ENCODE measurements at places on chromosomes 2 and 18.

- DNase-seq, result peak; percentile 89
Observed at GRCh38 chr2:190468814-190469569, 60.8 kb downstream of the MFSD6 start.

DNA sequence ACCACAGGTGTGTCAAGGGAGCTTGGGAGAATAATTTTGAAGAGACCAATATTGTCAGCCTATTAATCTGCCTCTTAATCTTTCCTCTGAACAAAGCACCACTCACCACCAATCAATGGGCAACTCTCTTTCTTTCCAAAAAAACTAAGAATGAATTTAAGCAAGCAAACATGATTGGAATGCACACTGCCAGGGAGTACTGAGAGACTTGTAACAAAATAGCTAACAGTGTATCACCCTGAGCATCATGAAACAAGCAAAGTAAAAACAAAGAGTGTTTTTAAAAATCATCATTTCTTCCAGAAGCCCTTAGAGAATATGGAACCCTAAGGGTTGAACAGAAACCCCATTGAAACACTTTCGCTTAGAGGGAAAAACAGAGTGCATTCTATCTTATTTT is 299.7 kb downstream of the DSEL start:
- no peak for DNase-seq

- DNase-seq, result no peak
Observed at GRCh38 chr2:50591021-50591420, 440.9 kb downstream of the NRXN1 start.

GRCh38 chr2:161956738-161957137 is 117.3 kb downstream of the DPP4 start:
- DNase-seq, result no peak

GRCh38 chr18:47781561-47781960 is 148.9 kb downstream of the SMAD2 start:
- DNase-seq, result no peak

- no peak for DNase-seq
Observed at GRCh38 chr2:105934467-105934866, 189.8 kb downstream of the NCK2 start.

DNA sequence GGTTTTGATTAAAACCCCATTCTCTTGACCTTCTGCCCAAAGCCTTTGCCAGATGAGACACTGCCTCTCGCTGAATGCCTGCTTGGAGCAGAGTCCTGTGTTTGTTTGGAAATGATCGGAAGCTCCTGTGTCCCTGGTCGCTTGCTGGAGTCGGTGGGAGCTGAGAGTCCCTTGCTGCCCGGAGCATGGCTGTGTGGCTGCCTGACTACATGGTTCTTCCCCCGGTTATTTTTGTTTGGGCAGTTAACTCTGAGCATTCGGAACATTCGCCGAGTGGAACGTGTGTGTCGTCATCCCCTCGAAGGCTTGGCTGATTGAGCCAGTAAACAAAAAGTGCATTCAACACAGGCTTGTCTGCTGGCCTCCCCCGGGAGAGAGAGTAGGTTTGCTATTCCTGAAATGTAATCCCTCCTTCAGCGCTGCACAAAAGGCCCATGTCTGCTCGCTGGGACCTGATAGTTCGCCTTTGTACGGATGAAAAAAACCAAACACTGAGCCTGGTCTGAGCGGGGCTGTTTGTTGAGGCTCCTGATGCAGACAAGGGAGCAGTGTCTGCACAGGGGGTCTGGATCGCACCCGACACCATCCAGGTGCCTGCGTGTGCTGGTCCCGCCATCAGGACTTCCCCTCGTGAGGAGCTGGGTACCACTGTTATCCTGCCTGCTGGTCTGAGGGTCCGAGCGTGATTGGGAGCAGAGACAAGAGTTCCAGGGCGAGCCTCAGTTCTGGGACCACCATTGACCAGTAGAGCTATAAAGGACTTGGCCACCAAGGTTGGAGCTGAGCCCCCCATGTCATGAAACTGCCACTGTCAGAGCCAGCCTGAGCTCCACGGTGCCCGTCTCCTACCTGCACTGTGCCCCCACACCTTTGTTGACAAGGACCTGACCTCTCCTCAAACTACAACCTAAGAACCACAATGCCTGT is 83.8 kb downstream of the AGAP1 start:
- DNase-seq, result no peak

GRCh38 chr2:57880967-57881366 is 165.6 kb upstream of the VRK2 start:
- DNase-seq, result peak; percentile 58

DNA sequence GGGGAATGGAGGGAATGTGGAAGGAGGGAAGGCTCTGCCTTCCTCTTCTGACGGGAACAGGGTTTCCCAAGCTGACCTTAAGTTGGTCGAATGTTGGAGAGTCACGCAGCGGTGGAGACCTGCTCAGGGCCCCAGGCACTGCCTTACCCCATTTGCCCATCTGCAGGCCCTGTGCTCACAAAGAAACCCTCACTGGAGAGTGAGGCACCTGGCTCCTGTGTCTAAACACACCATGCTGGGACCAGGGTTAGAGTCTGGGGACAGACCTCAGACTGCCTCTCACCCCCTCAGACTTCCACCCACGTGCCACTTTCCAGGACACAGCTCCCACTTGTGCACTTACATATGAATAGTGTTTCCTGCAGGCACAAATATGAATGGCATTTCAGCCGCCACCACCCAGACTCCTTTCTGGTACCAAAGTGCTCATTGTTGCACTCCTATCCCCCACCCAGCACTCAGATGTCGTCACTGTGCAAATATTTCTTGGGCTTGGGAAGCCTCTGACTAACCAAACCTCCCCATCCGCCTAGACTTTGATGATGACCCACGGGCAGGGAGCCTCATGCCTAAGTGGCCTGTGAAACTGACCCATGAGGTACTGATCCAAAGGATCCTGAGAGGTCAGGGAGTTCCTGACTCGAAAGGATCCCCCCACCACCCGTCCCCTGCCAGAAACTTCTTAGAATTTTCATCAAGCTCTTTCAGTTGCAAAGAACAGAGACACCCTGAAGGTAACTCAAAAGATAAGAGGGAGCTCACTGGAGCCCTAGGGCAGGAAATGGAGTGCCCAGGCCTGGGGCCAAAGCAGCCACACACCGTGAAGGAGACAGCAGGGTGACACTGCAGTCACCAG is 78.3 kb downstream of the STPG4 start:
- DNase-seq, result no peak
